ENCODE measurements at places on chromosomes 16 and 17. TPM values are rescaled to one million over a fixed set of nuclear protein-coding genes. Genes with fewer than 3 reads are reported as not detected.

Gene ALG1
- total RNA-seq, result 35.6 TPM

Gene CCL7
- total RNA-seq, result not detected

Gene PDILT
- total RNA-seq, result not detected

Gene CDH16
- total RNA-seq, result 2.0 TPM

Gene DNAAF8
- total RNA-seq, result 1.3 TPM

Gene MCRIP2
- total RNA-seq, result 17.9 TPM

Gene MPV17L
- 5.8 TPM for total RNA-seq

Gene RAB11FIP4
- total RNA-seq, result 1.9 TPM

Gene CLEC18B
- 0.13 TPM for total RNA-seq

Gene CA5A
- not detected for total RNA-seq

Gene EFCAB5
- total RNA-seq, result 0.39 TPM

Gene PRKAR1A
- total RNA-seq, result 127 TPM

Gene SHMT1
- 48.0 TPM for total RNA-seq

Gene OTOP2
- not detected for total RNA-seq

Gene CD79B
- 0.70 TPM for total RNA-seq

Gene BCO1
- 1.2 TPM for total RNA-seq

Gene ZNF747
- 4.3 TPM for total RNA-seq

Gene TIMP2
- 222 TPM for total RNA-seq

Gene KCNH6
- not detected for total RNA-seq

Gene IL32
- total RNA-seq, result 17.7 TPM

Gene PIRT
- not detected for total RNA-seq

Gene RNF167
- 100 TPM for total RNA-seq

Gene CDH13
- not detected for total RNA-seq

Gene CA4
- not detected for total RNA-seq

Gene FBXW10
- 1.8 TPM for total RNA-seq

Gene ZNF385C
- not detected for total RNA-seq

Gene SYCE1L
- total RNA-seq, result 7.6 TPM

Gene MAP2K6
- total RNA-seq, result 8.0 TPM

Gene TCF25
- 79.4 TPM for total RNA-seq

Gene MSLN
- total RNA-seq, result 4.2 TPM

Gene TENT4B
- 12.3 TPM for total RNA-seq

Gene FGF11
- 1.0 TPM for total RNA-seq

Gene KRTAP4-3
- not detected for total RNA-seq

Gene PLEKHH3
- 13.6 TPM for total RNA-seq

Gene KRT33B
- not detected for total RNA-seq

Gene KRTAP2-3
- not detected for total RNA-seq

Gene MGAT5B
- total RNA-seq, result 19.9 TPM

Gene HYDIN
- total RNA-seq, result 0.27 TPM

Gene NDRG4
- 22.3 TPM for total RNA-seq

Gene CACNG5
- total RNA-seq, result not detected

Gene KCNJ2
- 0.08 TPM for total RNA-seq

Gene CCNF
- total RNA-seq, result 24.0 TPM

Gene BAHCC1
- 12.9 TPM for total RNA-seq

Gene HS3ST3A1
- not detected for total RNA-seq

Gene GPRC5C
- 63.8 TPM for total RNA-seq

Gene CD300H
- total RNA-seq, result 0.67 TPM

Gene SOCS1
- 5.9 TPM for total RNA-seq

Gene SLX1B
- total RNA-seq, result 72.8 TPM

Gene FZD2
- total RNA-seq, result 44.3 TPM

Gene KRTAP4-1
- not detected for total RNA-seq

Gene PER1
- 26.4 TPM for total RNA-seq

Gene SETD1A
- total RNA-seq, result 21.8 TPM

Gene HOXB8
- total RNA-seq, result 9.2 TPM

Gene CACNG4
- 11.0 TPM for total RNA-seq

Gene ZG16B
- total RNA-seq, result 0.54 TPM

Measured in A549 treated with ZK216348 at 1 μM for 4 hours (cell line).